ENCODE measurements at places on chromosomes 5 and 9. TPM values are rescaled to one million over a fixed set of nuclear protein-coding genes. Genes with fewer than 3 reads are reported as not detected.

Gene TAS2R1
- not detected for total RNA-seq

Gene CYLC2
- not detected for total RNA-seq

Gene PLEKHG4B
- 2.3 TPM for total RNA-seq

Gene FSD1L
- 6.0 TPM for total RNA-seq

Gene BRD8
- total RNA-seq = 48.4 TPM

Gene CDX1
- total RNA-seq = 0.24 TPM

Gene PCDHB11
- 0.20 TPM for total RNA-seq

Gene AQP7
- not detected for total RNA-seq

Gene NUTM2F
- not detected for total RNA-seq

Gene FAM169A
- 0.36 TPM for total RNA-seq

Gene PCDHGA1
- 3.3 TPM for total RNA-seq

Gene PAX5
- not detected for total RNA-seq

All from RPMI7951 (cell line).